ENCODE measurements at places on chromosomes 1 and 21.
A peak's percentile ranks its signal among the peaks of the same experiment; 100 is the strongest.

- no peak for DNase-seq
Observed at GRCh38 chr1:160118928-160119327, 3.4 kb downstream of the ATP1A2 start.

DNA sequence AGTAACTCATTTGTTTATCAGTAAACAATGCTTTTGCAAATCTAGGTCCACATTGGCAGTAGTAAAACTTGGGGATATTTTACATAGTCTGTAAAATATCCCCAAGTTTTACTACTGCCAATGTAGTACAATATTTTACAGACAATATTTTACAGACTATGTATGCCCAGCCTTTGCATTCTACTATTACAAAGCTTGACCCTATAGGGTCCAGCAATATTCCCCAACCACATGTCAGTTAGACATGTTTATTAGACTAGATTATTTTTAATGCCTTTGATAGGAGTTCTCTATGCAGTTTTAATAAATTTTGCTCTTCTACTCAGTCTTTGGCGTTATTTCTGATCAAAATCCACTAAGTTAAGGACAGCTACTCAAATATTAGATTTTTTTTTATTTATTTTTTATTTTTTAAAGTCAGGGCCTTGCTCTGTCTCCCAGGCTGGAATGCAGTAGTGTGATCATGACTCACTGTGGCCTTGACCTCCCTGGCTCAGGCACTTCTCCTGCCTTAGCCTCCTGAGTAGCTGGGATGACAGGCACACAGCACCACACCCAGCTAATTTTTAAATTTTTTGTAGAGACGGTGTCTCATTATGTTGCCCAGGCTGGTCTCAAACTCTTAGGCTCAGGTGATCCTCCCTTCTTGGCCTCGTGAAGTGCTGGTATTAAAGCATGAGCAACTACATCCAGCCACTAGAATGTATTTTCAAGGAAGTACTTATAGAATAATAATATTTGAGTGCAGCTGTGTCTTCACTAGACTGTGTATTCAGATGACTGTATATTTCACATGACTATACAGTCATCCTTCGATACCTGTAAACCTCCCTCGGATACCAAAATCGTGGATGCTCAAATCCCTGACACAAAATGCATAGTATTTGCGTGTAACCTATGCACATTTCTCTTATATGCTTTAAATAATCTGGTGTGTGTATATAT, 19.8 kb downstream of the MIER1 start:
- DNase-seq = no peak

DNA sequence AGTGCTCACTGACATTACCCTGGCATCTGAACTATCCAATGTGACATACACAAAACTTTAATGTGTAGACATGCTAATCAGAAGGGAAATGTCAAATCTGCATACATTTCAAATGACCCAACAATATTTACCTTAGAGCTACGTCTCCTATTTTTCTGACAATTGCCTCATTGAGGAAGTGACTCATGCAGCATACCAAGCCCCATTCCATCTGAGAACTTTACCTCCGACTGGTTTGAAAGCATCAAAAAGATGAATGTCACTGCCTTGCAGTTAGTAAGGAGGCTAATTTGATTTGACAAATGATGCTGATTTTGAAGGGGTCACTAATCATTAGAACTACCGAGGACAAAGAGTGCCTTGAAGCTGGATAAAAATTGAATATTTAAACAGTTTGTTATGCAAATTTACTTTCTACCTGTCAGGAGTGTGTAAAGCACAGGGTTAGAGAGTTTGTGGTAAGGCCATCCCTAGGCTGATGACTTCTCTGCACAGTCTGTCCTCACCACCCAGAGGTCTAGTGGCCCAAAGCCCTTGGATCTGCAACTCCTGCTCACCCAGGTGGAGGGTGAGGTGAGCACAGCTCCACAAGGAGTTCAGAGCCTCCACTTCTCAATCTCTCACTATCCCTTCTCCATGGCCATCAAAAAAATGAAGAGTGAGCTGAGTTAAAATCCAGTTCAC, 500.3 kb upstream of the C1orf87 start:
- DNase-seq = no peak

DNA sequence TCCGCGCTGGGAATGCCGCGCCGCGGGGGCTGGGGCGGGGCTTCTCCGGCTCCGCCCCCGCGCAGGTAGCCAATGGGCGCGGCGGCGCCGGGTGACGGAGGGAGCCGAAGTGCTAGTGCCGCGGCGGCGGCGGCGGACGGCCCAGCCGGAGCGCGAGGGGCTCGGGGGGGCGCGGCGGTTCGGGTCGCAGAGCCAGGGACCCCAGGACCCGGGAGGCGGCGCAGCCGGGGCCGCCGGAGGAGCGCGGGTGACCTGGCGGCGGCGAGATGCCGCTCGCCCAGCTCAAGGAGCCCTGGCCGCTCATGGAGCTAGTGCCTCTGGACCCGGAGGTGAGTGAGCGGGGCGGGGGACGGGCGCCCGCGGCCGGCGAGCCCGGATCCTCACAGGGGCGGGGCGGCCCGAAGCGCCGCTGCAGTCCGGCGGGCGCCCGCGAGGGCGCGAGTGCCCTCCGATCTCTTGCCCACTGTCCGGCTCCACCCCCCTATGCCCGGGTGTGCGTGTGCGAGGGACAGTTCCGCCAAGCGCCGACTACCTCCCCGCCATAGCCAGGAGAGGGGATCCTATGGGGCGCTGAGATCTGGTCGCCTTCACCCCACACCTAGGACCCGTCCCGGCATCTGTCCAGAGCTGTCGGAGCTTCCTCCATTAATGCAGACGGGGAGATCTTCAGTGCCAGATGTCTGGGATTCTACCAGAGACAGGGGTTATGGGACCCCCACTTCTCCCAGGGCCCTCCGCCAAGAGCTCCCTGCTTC, at the start of gene RPS6KA1:
Gene RPS6KA1 (plus strand): TSS at position 107 of the 755 bp plus-strand sequence. CDS start 160 bp downstream, at position 267.
- DNase-seq = peak; percentile 44

DNA sequence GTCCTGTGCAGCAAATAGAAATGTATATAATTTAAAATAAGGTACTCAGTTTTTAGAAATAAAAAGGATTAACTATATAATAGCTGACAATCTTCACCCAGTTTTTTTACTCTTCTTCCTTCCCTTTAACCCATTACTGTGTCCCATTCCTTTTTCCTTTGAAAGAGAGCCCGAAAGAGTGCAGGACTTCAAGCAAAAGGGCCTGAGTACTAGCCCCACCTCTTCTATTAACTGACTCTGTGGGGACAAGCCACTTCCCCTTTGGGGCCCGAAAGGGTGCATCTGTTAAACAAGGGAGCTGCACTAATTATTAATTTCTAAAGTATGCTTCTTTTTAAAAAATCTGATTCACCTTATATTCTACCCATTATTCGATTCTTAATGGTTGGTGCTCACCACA, 3.3 kb downstream of the USP24 start:
- no peak for DNase-seq

DNA sequence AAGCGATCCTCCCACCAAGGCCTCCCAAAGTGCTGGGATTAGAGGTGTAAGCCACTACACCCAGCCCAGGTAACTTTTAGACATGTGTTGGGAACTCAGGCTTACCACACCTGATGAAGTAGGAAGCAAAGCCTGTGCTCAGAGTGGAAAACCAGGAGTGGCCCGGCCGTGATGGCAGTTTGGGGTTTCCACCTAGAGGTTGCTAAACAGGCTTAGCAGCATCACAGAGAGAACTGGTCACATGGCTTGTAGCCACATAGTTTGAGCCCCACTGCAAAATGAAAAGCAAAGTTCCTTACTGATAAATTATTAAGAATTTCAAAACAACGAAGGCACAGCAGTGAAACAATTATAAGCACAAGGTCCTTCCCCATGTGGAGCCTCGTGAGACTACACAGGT, 142.6 kb upstream of the CXADR start:
- DNase-seq = no peak

GRCh38 chr1:36307601-36308330, 1.6 kb downstream of the SH3D21 start:
- no peak for DNase-seq

DNA sequence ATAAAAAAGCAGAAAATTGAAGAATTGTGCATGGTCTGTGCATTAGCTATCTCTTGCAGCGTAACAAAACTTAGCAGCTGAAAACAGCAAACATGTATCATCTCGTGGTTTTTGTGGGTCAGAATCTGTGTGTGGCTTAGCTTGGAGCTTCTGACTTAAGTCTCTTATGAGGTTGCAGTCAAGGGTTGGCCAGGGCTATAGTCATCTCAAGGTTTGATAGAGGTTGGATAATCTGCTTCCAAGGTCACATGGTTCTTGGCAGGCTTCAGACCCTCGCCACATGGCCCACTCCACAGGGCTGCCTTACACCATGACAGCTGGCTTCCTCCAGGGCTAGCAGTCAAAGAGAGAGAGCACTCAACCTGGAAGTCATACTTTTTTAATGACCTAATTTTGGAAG, 35.9 kb downstream of the CNST start:
- DNase-seq = peak; percentile 8

GRCh38 chr1:26820784-26821269, 5.7 kb upstream of the ZDHHC18 start:
- no peak for DNase-seq

- no peak for DNase-seq
Observed at GRCh38 chr1:175036476-175036875, 13.3 kb upstream of the MRPS14 start.

- DNase-seq = no peak
Observed at GRCh38 chr1:227170361-227171166, 147.7 kb downstream of the CDC42BPA start.

DNA sequence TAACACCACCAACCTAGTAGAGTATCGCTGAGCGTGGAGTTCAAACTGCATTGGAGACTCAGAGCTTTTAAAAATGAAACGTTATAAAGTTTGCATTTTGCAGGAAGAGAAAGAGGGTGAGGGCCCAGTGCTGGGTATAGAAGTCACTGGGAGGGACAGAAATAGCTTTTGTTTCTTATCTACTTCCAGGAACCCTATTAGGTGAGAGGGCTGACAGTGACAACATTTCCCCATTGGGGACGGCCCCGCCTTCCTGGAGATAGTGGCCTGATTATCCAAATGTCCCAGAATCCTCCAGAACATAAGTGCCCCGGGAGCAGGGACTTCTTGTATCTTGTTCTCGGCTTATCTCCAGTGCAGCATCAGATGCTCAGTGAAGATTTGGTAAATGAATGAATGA, 574.9 kb downstream of the PTPRU start:
- DNase-seq = no peak

- no peak for DNase-seq
Observed at GRCh38 chr1:167488786-167489185, 29.5 kb downstream of the CD247 start.

DNA sequence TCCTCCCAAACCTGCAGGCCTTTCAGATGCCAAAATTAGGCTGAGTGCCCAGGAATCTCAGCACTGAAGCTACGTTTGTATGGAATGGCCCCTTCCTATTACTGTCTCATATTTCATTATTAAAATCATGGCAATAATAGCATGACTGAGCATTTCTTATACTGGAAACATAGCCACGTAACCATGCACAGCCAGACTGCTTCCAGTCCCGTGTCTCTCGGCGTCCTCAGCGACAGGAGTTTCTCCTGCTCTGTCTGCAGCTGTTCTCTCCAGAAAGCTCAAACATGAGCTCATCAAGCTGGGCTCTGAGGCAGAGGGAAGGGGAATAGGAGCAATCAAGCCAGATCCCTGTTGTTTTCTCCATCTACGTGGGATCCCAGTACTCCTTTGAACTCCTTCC, 104.0 kb downstream of the CDC7 start:
- DNase-seq = no peak

DNA sequence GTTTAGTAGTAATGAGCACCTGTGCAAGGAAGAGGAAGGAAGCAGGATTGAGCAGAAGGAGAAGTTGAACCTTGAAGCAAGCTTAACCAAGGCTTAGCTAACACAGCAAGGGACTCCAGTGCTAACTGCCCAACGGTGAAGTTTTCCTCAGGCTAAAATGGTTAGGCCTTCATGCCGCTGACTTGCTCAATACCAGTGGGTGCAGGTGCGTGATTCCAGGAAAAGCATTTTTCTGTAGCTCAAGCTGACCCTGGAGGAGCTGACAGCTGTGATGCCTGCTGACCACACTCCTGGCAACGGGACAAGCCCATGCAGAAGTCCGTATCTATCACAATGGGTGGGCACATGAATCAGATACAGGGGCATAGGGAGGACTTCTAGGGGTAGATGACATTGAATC, 76.5 kb upstream of the FGGY start:
- no peak for DNase-seq

GRCh38 chr1:17304826-17305175, 3.2 kb upstream of the PADI4 start:
- DNase-seq = no peak

GRCh38 chr1:47190857-47191256, 1.0 kb upstream of the PDZK1IP1 start:
- DNase-seq = no peak

DNA sequence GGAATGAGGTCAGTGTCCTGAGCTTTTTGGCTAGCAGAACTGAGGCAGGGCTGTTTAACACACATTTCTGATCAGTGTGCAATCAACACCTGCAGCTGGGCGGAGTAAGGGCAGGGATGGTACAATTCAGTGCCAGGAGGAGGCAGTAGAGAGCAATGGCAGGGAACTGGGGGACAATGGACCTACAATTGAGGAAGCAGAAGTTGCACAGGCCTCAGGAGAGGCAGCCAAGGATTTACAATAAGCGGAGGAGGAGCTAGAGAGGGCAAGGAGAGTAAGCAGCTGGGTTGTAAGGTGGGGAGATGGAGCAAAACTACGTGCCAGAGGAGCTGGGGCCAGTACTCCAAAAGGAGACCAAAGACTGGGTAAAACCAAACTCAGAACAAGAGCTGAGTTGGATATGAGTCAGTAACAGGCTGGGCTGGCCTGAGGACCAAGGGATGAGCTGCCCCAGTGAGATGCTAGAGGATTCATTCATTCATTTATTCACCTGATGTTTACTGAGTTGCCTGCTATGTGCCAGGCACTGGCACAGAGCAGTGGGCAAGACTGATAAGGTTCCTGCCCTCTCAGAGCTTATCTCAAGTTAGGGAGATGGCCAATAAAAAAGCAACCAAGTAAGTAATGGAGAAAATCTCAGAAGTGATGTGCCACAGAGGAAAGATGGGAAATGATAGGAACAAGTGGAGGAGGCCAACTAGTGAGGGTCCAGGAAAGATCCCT, 10.4 kb upstream of the GALE start:
- no peak for DNase-seq

DNA sequence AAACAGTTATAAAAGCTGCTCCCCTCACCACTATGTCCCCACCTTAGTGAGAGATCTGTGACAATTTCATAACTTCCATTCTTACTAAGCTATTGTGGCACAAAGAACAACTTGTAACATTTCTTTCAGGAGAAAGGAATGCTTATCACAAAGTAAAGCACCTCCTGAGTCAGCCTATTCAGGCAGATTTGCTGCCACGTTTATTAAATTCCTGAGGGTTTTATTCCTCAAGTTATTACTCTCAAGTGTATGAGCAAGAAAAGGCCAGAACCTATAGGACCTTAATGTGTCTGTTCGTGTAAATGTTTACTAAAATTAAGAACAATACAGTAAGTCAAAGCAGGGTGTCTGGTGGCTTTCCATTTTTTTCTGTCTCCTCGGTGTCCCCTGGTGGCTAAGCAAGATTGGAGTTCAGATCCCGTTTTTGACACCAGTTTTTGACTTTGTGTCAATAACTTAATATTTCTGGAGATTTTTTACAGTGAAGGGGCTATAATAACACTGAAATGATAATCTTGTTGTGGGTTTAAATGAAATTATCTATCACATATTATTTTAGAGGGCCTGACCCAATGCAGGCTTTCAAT, 1539.6 kb downstream of the BRINP3 start:
- no peak for DNase-seq

Data from stimulated activated CD8-positive, alpha-beta memory T cell treated with anti-CD3 and anti-CD28 coated beads, Interleukin-15, amount 100 ng/mL, for 48 hours (primary cell).